ENCODE measurements at places on chromosomes 5 and 9. TPM values are rescaled to one million over a fixed set of nuclear protein-coding genes. Genes with fewer than 3 reads are reported as not detected.

GRCh38 chr9:96246267-96246671, 55.7 kb downstream of the HSD17B3 start:
- DNase-seq: no peak

GRCh38 chr9:8627976-8628679, 828.5 kb upstream of the DMAC1 start:
- no peak for DNase-seq

DNA sequence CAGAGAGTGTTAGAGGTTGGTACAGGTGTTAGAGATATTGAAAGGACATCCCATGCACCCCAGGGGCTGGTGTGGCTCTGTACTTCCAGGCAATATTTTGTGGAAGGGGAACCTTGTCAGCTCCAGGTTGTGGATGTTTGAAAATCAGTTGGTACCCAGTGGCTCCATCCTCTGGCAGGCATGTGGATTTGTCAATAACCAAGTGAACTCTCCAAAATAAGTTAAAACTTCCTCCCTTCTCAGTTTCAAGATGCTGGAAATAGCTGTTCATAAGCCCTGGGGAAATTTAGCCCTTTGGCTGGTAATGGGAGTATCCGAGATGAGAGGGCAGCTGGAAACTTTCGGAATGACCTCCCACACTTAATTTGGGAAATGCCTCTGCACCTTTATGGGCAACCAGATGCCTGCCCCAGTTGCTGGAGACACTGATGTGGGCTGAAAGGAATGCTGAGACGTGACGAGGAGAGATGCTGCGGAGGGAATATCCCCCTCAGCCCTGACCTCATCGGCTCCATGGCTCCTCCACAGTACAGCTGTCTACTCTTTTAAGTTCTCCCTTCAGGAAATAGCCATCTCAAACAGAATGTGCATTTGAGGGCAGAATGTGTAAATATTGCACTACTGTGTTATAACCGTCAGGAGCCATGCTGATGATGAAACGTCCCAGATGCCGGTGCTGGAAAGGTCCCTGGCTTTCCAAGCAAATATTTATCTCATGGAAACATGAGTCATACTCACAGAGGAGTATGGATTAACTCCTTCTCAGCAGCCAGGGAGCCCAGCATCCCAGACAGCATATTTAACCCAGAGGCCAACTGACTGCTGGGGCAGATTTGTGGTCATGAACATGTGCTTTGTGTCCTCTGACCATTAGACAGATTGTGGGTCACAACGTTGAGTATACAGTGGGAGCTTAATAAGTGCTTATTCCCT, 29.5 kb downstream of the TGFBI start:
- DNase-seq: no peak

DNA sequence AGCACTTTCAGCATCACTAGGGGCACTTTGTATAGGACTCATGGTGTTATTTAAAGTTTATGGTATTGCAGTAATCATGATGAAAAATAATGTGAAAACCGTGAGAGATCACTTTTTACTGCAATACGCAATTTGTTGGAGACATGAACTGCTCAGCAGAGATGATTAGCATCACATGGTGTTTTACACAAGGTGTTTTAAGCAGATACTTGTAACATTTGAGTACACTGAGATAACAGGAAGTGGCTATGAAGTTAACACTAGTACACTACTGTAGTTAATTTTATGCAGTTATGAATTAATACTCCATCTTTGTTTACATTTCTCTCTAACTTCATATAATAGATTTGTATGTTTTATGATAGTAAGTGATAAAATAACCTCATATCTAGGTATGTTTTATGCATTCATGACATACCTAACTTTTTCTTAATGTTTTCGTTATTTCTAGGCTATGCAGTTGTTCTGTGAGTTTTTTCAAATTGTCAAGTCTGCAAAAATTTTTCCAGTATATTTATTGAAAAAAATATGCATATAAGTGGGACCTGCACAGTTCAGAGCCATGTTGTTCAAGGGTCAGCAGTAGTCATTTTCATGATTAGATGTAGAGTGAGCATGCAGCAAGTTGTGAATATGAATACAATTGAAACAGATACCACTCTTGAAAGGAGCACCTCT, 13.0 kb downstream of the SUB1 start:
- DNase-seq: no peak

DNA sequence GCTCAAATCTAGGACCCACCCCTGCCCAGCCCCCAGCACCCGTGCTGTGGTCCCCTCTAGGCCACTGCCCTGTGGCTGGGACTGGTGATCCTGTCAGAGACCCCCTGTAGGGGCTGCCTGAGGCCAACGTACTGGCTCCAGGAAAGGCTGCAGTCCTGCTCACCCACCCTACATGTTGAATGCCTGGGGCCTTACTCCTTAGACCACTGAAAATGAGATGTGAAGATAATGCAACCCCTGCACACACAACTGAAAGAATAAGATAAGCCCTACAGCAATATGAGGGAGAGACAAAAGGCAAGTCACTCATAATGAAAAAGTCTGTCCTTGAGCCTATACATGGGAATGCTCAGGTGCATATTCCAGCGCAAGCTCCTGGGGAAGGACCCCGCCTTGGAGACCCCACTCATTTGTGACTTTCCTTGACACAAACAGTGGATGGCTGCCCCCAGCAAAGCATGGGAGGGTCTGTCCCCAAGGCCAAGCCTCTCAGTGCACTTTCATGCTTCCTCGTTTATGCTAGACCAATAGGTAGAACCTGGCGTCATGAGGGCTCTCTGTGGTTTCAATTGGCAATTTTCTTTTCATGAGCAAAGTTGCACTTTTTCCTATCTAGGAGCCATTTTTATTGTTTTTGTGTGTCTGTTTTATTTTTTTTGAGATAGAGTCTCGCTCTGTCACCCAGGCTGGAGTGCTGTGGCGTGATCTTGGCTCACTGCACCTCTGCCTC, 12.5 kb upstream of the WNK2 start:
- no peak for DNase-seq

- DNase-seq: no peak
Observed at GRCh38 chr9:19934301-19934871, 145.5 kb upstream of the SLC24A2 start.

- no peak for DNase-seq
Observed at GRCh38 chr5:96814041-96814440, 6.3 kb upstream of the ERAP1 start.

DNA sequence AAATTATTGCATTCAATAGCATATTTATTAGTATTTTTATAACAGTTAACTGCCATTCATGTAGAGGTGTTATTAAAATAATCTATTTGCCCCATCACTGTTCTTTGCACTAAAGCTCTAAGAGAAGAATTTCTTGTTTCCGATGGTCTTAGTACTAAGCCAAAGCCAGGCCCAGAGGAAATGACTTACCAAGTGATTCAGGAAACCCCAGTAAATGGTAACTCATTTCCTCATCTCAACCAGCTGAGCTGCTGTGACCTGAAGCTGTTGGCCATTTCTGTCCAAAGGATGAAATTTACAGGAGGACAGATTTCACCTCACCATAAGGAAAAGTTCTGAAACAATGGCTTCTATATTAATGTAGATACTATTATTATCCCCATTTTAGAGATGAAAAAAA, 117.0 kb downstream of the PIK3R1 start:
- no peak for DNase-seq

DNA sequence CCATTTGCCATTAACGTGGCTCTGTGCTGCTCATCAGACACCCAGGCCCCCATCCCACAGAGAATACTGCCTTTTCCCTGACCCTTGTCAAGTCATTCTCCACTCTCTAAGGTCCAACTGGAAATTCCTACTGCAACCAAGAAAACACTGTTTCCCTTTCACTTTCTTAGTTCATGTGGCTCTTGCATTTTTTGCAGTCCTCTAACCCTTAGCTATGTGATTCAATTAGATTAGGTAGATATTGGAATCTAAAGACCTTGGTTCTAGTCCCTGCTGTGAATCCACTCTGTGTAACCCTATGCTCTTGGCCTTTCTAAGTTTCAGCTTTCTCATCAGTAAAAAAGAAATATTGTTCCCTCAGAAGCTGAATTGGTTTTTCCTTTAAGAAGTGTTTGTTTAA, 649.4 kb downstream of the CCDC171 start:
- DNase-seq: no peak

GRCh38 chr5:151904909-151905308, 19.7 kb downstream of the GLRA1 start:
- no peak for DNase-seq

- no peak for DNase-seq
Observed at GRCh38 chr5:96031811-96032261, 70.2 kb upstream of the ELL2 start.

- no peak for DNase-seq
Observed at GRCh38 chr5:38681966-38682365, 125.5 kb upstream of the LIFR start.

- DNase-seq: no peak
Observed at GRCh38 chr9:72471096-72471495, 50.3 kb upstream of the TMC1 start.

DNA sequence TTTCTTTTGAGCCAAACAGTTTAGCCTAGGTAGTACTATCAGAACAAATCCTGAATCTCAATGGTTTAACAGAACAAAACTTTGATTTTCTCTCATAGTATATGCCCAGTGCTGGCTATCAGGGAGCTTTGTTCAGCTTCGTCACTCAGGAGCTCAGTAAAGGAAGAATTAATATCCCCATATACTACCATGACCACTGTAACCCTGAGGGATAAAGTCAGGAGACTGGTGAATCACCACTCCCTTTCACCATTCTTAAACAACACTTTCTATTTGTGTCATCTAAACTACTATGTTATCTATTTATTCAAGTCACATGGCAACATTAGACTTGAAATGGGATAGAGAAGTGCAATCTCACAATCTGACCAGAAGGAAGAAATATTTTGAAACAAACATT, 522.6 kb upstream of the COX7C start:
- DNase-seq: no peak

GRCh38 chr5:17180864-17181723, 36.3 kb upstream of the BASP1 start:
- DNase-seq: no peak

DNA sequence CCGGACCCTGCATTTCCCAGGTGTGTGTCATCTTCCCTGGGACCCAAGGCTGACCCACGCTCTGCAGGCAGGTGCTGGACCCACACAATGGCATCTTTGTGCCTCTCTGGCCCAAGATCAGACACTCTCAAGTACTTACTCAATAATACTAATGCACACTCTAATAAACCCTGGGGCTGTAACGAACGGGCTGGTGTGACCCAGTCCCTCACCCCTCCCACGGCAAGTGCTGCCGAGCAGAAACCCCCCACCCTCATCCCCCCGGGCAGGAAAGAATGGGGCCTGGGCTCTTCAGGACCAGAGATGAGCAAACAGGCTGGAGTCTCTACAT, 1.1 kb upstream of the OBP2B start:
- DNase-seq: no peak

DNA sequence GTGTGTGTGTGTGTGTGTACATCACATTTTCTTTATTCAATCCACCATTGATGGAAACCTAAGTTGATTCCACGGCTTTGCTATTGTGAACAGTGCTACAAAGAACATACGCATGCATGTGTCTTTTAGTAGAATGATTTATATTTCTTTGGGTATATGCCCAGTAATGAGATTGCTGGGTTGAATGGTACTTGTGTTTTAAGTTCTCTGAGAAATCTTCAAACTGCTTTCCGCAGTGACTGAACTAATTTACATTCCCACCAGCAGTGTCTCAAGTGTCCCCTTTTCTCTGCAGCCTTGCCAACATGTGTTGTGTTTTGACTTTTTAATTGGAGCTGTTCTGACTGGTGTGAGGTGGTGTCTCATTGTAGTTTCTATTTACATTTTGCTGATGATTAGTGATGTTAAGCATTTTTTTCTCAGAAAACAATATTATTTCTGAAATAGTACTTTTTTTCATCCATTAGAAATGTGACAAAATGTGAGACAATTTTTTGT, 769.7 kb downstream of the TAF11L14 start:
- no peak for DNase-seq

DNA sequence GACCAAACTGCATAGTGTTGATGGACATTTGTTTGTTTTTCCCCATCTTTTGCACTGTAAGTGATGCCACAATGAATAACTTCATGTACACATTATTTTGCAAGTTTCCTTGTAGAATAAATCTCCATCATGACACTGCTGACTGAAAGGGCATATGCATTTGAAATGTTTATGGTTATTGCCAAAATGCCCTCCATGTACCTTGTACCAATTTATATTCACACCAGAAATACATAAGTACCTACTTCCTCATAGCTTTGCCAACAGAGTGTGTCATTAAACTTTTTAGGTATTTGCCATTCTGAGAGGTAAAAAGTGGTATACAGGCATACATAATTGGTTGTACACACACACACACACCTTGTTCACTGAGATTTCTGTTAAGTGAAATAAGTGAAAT, 361.0 kb upstream of the PCSK5 start:
- no peak for DNase-seq

GRCh38 chr5:171323806-171324632, 15.0 kb downstream of the TLX3 start:
- no peak for DNase-seq

- DNase-seq: no peak
Observed at GRCh38 chr9:71607461-71607881, 160.8 kb downstream of the CEMIP2 start.

- DNase-seq: no peak
Observed at GRCh38 chr9:83235526-83235925, 172.6 kb upstream of the RASEF start.

GRCh38 chr5:92559781-92560180, 1021.2 kb downstream of the NR2F1-AS1 start:
- no peak for DNase-seq

GRCh38 chr9:106322706-106323245, 540.2 kb upstream of the ZNF462 start:
- DNase-seq: no peak

GRCh38 chr5:10289991-10290390, 17.7 kb downstream of the CMBL start:
- DNase-seq: no peak

GRCh38 chr5:94524841-94525697, 93.3 kb downstream of the KIAA0825 start:
- no peak for DNase-seq

GABRP gene
- total RNA-seq: not detected

CYLC2 gene
- not detected for total RNA-seq

FOXD4L6 gene
- total RNA-seq: not detected

TAF11L13 gene
- not detected for total RNA-seq

OSMR gene
- total RNA-seq: 20.1 TPM

SFXN1 gene
- 90.6 TPM for total RNA-seq

LCN2 gene
- total RNA-seq: 106 TPM

DBH gene
- not detected for total RNA-seq

NUTM2F gene
- total RNA-seq: not detected

ADGRV1 gene
- 2.3 TPM for total RNA-seq

NIM1K gene
- total RNA-seq: not detected

FOXD4L3 gene
- total RNA-seq: not detected

PCDHA9 gene
- total RNA-seq: not detected

Data from epithelial cell of proximal tubule (primary cell).